ENCODE measurements at places on chromosomes 16 and 17. TPM values are rescaled to one million over a fixed set of nuclear protein-coding genes. Genes with fewer than 3 reads are reported as not detected.

Gene NEUROD2
- not detected for total RNA-seq

GRCh38 chr16:57358527-57359095 lies at the start of gene CCL22:
Gene CCL22 (plus strand): TSS chr16:57358783. CDS start chr16:57358817, 34 bp downstream.
- no peak for DNase-seq

- peak; percentile 61 for DNase-seq
These were observed 22.9 kb downstream of the SOCS1 start for GRCh38 chr16:11232852-11233726.

DNA sequence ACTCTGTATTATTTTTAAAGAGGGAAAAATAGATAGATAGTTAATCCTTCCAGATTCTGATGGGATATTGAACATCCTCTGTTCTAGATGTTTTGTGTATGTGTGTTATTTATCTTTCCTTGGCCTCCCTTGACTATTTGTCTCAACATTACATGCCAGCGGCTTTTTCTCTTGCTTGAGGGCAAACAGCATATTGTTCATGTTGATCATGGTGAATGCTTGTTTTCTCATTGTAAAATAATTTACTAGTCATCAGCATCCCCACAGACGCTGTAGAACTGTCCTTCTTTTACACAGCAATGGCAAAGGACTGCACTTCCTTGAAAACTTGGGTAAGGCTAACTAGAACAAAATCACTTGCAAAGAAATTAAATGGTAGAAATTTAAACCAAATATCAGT lies 1376.4 kb upstream of the GOT2 start:
- DNase-seq: no peak

GRCh38 chr17:1107777-1108477 lies 71.9 kb downstream of the ABR start:
- DNase-seq: peak; percentile 48

Gene PTX4
- total RNA-seq: 0.21 TPM

- no peak for DNase-seq
These were observed 37.1 kb downstream of the FANCA start for GRCh38 chr16:89779231-89779908.

Gene HLF
- total RNA-seq: 36.7 TPM

DNA sequence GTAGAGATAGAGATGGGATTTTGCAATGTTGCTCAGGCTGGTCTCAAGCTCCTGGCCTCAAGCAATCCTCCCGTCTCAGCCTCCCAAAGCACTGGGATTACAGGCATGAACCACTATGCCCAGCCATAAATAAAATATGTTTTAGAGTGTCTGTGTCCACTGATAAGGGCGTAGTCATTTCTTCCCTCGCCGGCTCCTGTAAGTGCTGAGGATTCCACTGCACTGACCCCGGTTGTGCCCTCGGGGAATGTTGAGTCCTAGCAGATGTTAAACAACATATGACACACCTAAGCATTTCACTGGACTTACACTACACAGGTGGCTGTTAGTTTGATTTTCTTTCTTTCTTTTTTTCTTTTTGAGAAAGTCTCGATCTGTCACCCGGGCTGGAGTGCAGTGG lies 5.6 kb upstream of the SHMT1 start:
- DNase-seq: no peak

Gene GJD3
- 1.2 TPM for total RNA-seq

- no peak for DNase-seq
These were observed 56.2 kb upstream of the RPL38 start for GRCh38 chr17:74147056-74147835.

DNA sequence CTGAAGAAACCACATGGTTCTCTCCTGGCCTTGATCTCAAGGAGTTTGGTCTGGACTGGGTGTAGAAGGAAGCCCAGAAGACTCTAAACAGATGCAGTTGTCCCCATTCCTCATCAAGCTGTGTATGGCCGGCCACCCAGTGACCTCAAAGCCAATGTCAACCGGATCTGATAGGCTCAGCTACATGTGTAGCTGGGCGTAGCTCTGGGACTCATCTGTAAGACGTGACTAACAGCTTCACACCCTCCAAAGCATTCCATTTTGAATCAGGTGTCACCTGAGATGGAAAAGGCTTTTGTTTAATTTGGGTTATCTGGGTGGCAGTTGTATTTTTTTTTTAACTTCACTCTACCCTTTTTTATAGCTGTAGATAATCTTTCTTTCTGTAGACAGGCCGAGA lies 130.4 kb downstream of the ABCC12 start:
- DNase-seq: no peak

- no peak for DNase-seq
These were observed 51.8 kb downstream of the LYRM1 start for GRCh38 chr16:20952139-20952920.

DNA sequence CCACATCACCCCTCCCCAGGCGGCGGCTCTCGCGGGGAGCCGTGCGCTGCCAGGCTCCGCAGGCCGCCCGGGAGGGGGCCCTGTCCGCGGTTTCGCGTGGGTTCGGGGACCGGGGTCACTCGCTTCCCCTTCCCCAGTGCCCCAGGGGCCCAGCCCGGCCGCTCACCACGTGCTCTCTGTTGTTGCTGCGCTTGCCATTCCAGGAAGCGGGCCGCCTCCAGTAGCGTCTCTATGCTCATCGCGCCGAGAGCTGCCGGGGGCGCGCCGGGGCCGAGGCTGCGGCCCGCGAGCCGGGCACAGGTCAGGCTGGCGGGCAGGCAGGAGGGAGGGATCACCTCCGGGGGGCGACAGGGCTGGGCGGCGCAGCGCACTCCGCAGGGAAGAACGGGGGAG lies 390 bp downstream of the MNT start:
- no peak for DNase-seq

Gene GAST
- not detected for total RNA-seq

DNA sequence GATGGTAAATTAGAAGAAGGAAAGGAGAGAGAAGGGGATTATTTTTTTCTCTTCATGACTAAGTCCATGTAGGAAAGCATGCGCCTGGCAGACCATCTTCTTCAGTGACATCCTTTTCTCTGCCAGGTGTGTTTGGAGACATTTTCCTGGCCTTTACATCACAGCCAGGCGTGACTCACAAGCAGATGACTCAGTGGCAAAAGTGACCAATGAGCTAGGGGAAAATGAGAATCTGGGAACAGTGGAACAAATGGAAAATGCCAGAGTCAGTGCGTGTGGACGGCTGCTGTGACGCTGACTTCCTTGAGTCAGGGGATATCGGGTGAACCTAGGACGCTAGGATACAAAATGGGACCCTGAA lies 9.4 kb downstream of the KIAA0513 start:
- no peak for DNase-seq

DNA sequence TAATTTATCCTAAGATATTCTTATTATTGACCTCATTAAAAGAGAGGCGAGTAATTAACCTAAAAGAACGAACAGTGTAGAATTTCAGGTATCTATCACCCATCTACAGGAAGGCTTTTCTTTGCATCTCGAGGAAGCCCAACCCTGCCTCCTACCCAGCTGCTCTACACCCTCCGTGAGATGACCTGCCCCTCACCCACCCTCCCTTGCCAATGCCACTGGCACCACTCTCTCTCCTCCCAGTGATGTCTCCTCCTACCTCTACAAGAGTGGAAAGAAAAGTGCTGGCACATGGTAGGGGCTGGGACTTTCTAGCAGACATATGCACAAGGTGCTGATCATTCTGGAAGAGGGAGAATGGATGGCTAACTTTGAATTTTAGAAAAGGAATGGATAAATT lies 22.9 kb upstream of the FOXJ1 start:
- no peak for DNase-seq

DNA sequence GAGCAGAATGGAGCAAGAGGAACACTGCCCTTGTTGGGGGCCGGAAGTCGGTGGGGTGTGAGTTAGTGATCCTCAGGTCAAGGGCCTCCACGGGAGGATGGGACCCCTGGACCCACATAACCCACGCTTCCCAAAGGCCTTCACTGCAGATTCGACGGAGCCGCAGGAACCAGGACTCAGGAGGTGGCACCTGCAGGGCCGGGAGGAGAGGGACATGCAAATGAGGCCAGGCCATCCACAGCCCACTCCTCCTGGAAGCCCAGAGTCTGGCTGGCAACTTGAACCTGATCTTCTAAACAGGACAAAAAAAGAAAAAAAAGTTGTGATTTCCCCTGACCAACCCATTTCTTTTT lies 299.9 kb downstream of the SOX9 start:
- DNase-seq: no peak

GRCh38 chr16:81842564-81843242 lies 63.6 kb downstream of the PLCG2 start:
- no peak for DNase-seq

DNA sequence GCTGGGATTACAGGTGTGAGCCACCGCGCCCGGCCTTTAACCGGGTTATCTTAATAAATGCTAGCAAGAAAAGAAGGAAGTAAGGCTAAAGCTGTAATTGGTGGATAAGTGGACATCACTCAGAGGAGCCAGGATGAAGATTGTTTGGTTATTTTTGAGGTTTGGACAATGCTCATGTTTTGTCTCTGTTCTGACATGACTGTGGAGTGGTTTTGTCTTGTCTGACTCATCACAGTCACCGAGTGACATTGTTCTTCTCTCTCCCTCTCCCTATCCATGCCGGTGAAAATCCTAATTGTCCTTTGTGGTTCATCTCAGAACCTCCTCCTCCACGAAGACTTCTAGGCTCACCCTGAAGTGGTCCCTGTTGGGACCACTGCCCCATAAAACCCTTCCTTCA lies 23.5 kb upstream of the GRIN2A start:
- no peak for DNase-seq

GRCh38 chr17:21674242-21674731 lies 18.0 kb upstream of the KCNJ18 start:
- DNase-seq: no peak
